RKO (cell line): ENCODE measurements at places on chromosomes 12 and 14.

- no peak for DNase-seq
Observed at GRCh38 chr14:43901911-43902673, 605.0 kb downstream of the FSCB start.

GRCh38 chr14:105153739-105154475 lies 14.7 kb downstream of the JAG2 start:
- DNase-seq = no peak

DNA sequence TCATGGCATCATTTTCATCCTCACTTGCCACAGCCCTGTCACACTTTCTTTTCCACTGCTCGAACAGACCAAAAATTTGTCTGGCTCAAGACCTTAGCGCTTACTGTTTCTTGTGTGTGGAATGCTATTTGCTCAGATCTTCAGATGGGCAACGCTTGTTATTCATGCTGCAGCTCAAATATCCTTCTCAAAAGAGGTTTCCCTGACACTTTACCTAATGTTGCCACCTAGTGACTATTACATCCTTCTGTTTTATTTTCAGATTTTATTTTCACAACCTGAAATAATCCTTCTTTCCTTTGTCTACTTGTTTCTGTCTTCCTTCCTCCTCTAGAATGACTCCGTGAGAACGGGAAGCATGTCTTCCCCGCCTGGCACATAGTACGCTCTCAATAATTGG lies 5.6 kb downstream of the FBXO33 start:
- peak; percentile 53 for DNase-seq

DNA sequence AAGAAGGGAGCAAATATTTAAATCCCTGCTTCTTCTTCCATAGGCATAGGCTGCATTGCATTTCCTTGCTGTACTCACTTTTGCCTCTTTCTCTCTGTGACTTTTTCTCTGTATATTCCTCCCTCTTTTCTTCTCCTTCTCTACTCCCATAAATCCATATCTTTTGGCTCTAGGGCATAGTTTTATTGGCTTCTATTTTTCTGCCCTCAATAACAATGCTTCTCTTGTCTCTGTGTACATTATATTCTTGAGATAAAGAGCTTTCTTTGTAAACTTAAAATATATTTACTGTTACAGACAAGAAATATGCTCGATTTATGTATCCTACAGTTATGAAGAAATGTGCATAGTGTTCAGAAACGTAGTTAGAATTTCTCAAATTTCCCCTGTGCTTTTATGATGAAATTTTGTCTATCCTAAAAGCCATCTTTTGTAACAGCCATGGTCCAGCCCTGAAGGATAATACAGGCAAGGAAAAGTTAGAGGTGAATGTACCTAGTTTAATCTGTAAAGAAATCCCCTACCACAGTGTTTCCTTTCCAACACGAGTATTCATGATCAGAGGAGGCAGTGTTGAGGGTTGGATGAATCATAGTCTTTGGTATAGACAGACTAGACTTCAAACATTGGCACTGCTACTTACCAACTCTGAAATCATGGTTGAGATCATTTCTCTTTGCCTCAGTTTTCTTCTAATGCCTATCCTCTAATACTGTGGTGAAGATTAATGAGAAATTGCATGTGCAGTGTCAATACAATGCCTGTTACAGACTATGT lies 173.3 kb upstream of the FAR2 start:
- no peak for DNase-seq

DNA sequence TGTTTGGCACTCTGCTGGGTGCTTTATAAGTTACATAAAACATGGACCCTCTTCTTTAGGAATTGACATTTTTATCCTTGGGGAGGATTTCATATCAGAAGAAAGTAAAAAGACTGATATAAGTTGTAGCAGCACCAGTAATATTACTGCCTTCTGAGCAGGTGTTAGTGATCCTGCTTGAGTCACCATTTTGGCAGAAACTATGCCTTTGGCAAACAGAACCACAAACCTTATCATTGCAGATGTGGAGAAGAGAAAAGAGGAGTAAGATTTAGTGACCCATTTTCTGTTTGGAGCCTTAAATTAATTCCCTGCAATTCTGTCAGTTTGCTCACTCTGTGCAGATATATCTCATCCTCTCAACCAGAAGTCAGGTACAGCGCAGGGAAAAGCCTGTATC lies 23.0 kb downstream of the ZNF410 start:
- no peak for DNase-seq

- DNase-seq = no peak
Observed at GRCh38 chr14:36430169-36430568, 89.9 kb downstream of the NKX2-1 start.

- DNase-seq = no peak
Observed at GRCh38 chr12:91523831-91524230, 341.2 kb upstream of the DCN start.

DNA sequence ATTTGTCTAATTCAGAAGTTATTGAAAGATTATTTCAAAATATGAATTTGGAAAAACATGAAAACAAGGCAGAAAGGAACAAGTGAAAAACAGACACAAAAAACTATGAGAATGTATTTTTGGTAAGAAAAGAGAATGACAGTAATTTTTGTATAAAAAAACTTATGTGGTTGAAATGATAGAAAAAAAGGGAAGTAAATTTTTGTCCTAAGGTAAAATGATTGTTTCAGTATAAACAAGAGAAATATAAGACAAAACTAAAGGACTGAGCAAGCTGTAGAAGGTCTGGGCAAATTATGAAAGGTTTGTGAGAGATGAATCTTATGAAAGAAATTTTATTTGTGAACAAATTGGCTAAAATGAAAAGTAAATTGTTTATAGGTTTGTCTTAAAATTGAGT lies 44.6 kb downstream of the CEP83 start:
- DNase-seq = no peak

GRCh38 chr12:7857971-7858370 lies 14.7 kb downstream of the SLC2A14 start:
- DNase-seq = no peak

GRCh38 chr14:50265029-50265428 lies 33.7 kb upstream of the SOS2 start:
- DNase-seq = no peak
